ENCODE measurements at places on chromosomes 2 and 18.

GRCh38 chr2:200624658-200625057 is 38.8 kb downstream of the AOX1 start:
- DNase-seq = no peak

- DNase-seq = no peak
These were observed 434.5 kb upstream of the KLHL29 start for GRCh38 chr2:22950431-22950830.

- no peak for DNase-seq
These were observed 16.5 kb downstream of the SDC1 start for GRCh38 chr2:20208476-20208859.

GRCh38 chr2:45577441-45577840 is 33.6 kb downstream of the SRBD1 start:
- DNase-seq = no peak

- DNase-seq = no peak
These were observed 291.5 kb downstream of the SP3 start for GRCh38 chr2:173673640-173674039.

- DNase-seq = no peak
These were observed 119.9 kb downstream of the PARD3B start for GRCh38 chr2:204665207-204665606.

DNA sequence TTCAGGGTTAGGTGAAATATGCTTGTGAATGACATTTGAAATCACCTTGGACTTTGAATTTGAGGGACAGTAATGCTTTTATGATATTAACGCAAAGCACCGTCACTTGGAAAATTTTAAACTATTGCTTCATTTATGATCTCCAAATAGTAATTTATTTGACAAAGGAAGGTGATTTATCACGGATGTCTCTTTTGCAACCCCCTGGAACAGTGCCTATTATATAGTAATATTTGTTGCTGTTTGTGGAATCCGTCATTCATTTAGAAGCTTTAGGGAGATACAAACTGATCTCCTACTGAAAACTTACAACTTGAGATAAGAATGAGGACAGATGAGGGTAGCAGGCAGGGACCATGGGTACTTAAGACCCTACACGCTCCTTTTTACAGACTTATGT is 10.7 kb upstream of the ZEB2 start:
- no peak for DNase-seq

DNA sequence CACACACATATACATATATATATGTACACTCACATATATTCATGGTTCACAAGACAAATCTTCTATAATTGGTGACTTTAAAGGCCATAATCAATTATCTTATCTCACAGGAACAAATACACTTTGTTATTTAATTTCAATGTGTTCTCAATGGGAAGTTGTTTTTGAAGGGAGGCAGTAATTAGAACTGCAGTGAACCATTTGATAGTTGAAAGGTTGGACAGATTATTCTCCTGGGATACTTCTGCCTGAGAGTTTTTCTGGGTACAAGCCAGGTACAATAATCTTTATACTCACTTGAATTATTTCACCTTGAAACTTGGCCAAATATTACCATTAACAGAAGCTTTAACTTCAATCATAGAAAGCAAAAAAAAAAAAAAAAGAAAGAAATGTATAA is 546.6 kb upstream of the LRRTM4 start:
- no peak for DNase-seq

- DNase-seq = no peak
These were observed 34.5 kb upstream of the RAB31 start for GRCh38 chr18:9673296-9674251.

- no peak for DNase-seq
These were observed 47.0 kb downstream of the ACKR3 start for GRCh38 chr2:236616624-236617023.

DNA sequence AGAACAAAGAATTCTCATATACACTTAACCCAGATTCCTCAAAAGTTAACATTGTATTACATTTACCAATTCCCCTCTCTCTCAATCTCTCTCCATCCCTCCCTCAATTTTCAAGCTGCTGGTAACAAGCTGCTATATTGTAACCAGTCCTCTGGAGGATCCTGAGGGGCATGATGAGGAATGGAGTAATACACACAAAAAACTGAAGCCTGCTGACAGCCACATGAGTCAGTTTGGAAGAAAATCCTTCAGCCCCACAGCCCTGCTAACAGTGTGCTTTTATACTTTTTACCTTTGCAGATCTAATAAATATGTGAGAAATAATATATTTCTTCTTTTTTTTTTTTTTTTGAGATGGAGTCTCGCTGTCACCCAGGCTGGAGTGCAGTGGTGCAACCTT is 165.7 kb upstream of the RAB12 start:
- no peak for DNase-seq

DNA sequence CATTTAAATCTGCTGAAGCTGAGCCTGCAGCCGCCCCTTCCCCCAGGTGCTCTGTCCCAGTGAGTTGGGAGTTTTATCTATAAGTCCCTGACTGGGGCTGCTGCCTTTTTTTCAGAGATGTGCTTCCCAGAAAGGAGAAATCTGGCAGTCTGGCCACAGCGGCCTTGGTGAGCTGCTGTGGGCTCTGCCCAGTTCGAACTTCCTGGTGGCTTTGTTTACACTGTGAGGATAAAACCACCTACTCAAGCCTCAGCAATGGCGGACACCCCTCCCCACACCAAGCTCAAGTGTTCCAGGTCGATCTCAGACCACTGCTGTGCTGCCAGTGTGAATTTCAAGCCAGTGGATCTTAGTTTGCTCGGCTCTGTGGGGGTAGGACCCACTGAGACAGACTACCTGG is 97.3 kb downstream of the ACAA2 start:
- DNase-seq = no peak

- DNase-seq = no peak
These were observed at the start of gene LOXHD1 for GRCh38 chr18:46657115-46657955. TSS of gene LOXHD1 (minus strand) at chr18:46657220. CDS start at chr18:46657033, 187 bp downstream.

- no peak for DNase-seq
These were observed 47.1 kb upstream of the REL start for GRCh38 chr2:60834270-60834717.

DNA sequence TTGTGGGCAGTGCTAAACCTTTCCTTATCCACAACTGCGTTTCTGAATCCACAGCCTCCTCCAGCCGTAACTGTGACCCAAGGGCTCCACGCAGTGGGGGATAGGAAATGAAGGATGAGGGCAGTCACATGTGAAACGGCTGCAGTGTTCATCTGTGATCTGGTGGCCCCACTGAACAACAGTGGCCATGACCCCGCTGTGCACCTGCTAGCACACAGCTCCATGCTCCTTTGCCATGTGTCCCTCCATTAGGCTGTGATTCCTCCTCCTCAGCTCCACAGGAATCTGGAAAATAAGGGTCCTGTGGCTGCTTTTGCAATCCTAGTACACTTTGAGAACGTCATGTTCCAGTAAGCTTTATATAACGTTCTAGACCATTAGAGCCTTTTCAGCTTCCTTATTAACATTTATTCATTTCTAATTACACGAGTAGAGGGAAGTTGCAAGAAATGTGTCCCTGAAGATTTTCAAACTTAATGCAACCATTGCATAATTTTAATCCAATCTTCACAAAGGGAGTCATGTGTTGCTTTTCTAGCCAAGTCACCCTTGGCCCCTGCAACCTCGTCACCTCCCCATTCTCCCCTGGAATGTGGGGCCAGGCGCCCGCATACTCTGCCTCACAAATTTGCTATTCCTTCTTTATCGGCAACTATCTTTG is 7.1 kb upstream of the NAPG start:
- no peak for DNase-seq

GRCh38 chr2:73933194-73933593 is 6.5 kb downstream of the DGUOK start:
- no peak for DNase-seq

- DNase-seq = no peak
These were observed 46.9 kb upstream of the SMAD7 start for GRCh38 chr18:48997681-48997984.

DNA sequence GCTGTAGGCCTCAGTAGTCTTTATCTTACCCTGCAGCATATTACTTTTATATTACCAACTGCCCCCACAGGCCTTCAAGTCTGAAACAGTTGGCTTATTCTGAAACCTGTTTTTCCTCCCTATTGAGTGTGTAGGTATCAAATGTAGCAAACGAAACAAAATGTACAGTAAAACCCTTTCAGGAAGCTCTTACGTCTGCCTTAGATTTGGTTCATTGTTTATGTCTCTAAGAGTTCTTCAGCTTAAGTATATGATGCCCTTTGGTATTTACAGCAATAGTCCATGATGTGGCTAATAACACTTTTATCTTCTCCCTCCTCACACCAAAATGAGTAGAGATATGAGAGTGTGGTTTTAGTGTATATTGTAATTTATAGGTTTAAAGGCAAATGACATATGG is 108.8 kb downstream of the DOCK10 start:
- DNase-seq = peak; percentile 11

DNA sequence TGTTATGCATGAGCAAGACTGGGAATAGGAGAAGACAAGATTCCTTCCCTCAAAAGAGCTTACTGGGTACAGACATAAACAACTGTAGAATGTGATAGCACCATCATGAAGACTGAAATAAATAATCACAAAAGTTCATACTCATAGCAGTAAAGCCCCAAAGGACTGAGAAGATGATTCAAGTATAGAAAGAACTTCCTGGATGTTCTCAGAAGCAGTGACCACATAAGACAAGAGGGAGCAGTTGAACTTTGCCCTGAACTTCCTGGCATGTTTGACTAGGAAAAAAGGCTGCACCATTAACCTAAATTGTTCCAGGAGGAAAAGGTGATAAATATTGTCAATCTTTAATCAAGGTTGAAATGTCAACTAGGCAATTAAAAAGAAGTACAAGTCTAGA is 57.8 kb upstream of the CCDC141 start:
- no peak for DNase-seq

DNA sequence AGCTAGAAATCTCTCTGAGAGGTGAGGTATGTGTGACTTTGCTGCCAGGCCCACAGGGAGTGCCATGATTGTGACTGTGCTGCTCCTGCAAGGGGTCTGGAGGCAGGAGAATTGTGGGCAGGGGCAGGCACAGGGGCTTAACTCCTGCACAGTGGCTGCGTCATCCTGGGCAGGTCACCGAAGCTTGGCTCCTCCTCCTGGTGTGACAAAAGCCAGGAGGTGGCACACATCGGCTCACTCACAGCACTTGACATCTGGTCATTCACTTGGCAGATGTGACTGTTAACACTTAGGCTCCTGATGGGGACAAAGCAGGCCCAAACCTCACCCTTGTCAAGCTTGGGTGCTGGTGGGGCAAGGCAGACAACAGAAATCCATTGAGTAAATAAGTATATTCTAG is 36.4 kb upstream of the GLI2 start:
- DNase-seq = no peak

GRCh38 chr2:127535422-127535901 is at the start of gene MYO7B:
TSS of gene MYO7B (plus strand) at chr2:127535683. CDS start at chr2:127559723, 24,040 bp downstream.
- no peak for DNase-seq

DNA sequence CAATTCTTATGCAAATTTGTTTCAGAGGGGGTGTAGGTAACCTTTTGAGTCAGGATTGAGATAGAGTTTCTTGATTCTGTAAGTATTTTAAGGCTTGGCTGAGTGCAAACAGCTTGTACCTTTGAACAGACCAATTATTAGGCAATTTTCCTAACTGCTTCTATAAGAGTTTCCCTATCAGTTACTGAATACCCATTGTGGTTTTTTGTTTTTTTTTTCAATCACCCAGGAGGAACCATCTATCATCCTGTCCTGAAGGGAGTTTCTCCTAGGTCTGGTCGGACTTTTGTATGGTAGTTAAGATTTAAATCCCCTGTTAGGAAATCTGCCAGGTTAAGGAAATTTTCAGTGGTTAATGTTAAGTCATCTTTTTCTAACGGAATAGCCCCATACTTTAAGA is 319.4 kb upstream of the SLC39A10 start:
- no peak for DNase-seq

GRCh38 chr2:215668378-215668775 is 232.5 kb upstream of the FN1 start:
- DNase-seq = no peak

GRCh38 chr18:50992351-50992762 is 24.5 kb downstream of the ELAC1 start:
- no peak for DNase-seq

DNA sequence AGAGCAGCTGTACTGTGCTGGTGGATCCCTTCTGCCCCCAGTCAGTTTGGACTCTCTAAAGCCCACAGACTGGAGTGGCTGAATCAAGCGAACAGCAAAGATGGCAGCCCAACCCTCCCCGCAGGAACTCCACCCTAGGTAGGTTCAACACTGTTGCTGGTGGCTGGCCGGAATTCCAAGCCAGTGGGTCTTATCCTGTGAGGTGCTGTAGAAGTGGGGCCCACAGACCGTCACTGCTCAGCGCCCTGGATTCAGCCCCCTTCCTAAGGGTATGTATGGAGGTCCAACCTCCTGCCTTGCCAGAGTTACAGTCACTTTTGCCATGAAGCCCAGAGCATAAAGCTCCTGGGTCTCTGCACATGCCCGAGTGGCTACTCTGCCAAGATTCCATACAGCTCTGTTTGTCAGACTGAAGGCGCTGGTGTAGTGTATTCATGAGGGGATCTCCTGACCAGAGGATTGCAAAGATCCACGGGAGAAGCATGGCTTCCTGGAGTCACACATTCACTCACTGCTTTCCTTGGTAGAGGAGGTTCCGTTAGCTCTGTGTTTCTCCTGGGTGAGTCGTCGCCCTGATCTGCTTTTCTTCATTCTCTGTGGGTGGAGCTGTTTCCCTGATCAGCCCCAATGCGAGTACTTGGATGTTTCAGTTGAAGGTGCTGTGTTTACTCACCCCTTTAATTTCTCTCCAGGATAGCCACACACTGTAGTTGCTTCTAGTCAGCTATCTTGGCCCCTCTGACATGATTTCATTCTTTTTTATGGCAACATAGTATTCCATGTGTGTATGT is 293.6 kb upstream of the THUMPD2 start:
- DNase-seq = no peak

DNA sequence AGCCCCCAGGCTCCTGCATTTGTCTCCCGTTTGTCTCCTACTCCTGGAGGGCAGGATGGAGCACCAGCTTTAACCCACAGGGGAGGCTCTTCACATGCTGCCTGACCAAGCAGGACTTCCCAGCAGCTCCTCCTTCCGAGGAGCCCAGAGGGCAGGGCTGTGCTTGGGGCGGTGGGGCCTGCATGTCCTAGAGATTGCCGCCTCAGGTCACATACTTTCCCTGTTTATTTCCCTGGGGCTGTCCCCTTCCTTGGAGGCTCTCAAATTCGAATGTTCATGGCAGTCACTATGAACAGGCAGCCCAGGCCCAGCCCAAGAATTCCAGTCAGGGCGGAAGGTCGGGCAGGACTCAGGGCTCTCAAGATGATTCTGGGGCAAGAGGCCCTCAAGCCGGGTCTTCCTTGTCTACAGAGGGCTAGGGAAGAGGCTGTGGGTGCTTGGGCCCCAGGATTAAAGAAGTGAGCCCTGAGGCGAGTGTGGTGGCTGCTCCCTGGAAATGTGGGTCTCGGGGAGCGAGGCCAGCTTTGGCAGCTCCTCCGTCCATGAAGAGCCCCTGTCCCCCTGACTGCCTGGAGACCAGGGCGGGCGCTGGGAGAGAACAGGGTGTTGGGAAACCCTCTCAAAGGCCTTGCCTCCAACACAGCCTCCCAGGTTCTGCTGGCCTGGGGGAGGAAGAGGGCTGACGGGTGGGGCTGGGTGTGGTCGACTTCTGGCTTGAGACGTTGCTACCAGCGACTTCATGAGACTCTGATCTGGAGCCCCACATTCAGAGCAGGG is 48.9 kb upstream of the HPCAL1 start:
- no peak for DNase-seq

- no peak for DNase-seq
These were observed 994.0 kb downstream of the TSN start for GRCh38 chr2:122749405-122749804.
